ENCODE measurements at places on chromosomes 5 and 9.

GRCh38 chr5:58380655-58381054 lies 79.2 kb downstream of the PLK2 start:
- no peak for DNase-seq

GRCh38 chr9:98896632-98897031 lies 47.1 kb upstream of the COL15A1 start:
- no peak for DNase-seq

DNA sequence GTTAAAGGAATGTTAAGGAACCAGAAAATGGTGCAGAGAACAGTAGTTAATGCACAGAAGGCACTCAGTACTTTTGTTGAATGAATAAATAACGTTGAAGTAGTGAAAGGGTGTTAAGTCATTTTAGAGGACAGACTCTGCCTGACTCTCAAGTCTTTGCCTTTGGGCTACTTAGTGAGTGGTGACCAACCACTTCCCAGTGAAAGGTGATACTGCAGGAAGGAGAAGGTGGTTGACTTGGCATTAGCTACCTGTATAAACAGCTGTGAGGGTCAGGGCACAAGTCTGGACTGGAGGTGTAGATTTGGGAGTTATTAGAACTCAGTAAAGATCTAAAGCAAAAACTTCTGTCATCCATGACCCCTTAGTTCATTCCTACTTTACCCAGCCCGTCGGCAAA lies 4.9 kb upstream of the SHB start:
- no peak for DNase-seq

DNA sequence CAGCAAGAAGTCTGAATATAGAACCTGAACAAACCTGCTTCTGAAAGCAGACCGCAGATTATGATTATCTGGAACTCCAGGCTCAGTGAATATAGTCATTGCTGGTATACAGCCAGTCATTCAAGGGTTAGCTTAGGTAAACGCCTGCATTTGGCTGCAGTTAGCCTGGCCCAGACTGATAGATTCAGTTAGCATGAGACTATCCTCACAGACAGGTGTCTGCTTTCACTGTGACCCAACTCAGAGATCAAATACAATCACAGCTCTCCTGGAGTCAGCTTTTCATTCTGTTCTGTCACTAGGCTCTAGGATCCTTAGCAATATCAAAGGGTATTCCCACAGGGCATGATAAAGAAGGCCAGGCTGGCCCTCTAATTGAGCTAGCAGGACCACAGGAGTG lies 138.6 kb upstream of the PLCXD3 start:
- no peak for DNase-seq

- no peak for DNase-seq
Observed at GRCh38 chr5:159975462-159976019, 33.4 kb upstream of the TTC1 start.

DNA sequence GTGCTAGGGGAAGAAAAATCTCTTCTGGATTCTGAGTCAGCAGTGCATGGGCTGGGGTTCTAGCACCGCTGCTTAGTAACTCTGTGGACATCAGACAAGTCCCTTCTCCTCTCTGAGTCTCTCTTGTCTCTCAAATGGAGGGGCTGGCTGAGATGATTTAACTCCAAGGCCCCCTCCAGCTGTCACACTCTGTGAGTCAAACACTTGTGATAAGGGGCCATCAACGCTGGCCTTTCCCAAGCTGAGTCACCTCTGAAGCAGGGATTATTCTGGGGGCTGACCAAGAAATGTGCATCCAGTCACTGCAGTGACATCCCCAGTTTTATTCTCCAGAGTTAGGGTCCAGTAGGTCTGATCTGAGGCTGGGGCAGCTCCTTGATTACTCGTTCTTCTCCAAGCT lies 110.4 kb upstream of the ZNF462 start:
- no peak for DNase-seq

DNA sequence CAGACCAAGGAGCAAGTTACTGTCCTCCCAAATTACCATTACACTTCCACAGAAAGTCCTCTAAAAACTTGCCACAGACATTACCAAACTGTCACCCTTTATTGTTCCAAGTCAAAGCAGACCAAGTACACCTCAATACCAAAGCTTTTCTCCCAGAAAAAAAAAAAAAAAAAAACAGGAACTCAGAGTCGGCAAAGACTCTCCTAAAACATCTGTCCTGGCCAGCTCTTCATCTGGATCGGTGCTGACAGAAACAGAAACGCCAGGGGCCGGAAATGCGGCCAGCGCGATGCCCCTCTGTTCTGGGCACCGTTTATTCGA lies 718 bp downstream of the DEPDC1B start:
- DNase-seq: no peak

DNA sequence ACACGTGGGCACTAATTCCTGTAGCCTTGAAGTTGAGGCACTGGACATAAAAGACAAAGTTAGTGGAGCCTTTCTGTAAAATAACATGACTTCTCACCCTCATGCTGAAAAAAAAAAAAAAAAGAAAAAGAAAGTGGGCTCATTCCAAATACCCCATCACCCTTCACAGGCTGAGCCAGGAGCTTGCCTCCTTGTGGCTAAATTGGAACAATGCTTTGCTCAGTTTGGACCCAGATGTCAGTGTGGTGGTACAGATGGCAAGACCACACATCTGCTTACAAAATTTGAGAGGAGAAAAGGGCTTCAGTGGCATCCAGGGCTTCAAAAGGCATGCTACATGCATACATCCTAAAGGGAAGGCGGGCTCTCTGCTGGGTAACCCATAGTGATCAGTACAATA lies 342.8 kb downstream of the EBF1 start:
- no peak for DNase-seq

- DNase-seq: peak; percentile 32
Observed at GRCh38 chr5:76818844-76819831, at the start of gene F2RL1. Gene F2RL1 (plus strand): TSS chr5:76819030. CDS start chr5:76819183, 153 bp downstream.

- no peak for DNase-seq
Observed at GRCh38 chr9:68530618-68531017, 10.1 kb downstream of the TMEM252 start.

All from NCI-H2107 (cell line).